ENCODE measurements at places on chromosomes 6 and 20. TPM values are rescaled to one million over a fixed set of nuclear protein-coding genes. Genes with fewer than 3 reads are reported as not detected.

DNA sequence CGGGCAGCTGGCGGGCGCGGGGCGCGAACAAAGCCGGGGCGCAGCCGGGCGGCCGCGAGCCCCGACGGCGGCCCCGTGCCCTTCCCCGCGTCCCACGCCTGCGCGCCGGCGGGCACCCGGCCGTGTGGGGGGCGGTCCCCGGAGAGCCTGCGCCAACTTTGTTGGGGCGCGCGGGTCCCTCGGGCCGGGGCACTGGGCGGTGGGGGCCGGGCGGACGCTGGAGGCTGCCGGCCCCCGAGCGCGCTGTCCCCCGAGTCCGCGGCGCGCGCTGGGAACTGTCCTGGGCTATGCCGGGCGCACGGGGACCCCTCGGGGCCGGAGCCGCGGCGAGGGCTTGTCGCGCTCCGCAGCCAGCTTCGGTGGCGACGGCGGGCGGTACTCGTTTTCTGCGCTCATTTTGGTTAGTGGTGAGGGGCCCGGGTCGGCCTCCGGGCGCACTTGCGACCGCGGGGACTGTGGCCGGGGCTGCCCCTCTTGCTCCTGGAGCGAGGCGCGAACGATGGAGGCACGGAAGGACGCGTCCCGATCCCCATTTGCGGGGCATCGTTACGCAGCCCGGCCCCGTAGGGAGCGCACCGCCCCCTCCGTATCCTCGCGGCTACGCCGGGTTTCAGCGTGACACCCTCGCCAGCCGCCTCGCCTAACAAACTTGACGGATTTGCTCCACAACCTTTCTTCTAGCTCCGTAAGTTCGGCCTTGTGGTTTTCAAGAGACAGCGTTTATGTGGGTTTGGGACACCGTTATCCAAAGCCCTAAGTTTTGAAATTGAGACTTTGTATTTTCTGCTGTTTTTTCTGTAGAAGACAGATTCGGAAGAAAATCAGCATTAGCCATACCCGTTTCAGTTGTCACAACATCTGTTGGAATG is 622 bp downstream of the SS18L1 start:
- H3K27ac ChIP-seq = peak overlapping the region; percentile 78
- H3K4me3 ChIP-seq = peak overlapping the region; percentile 70
- peaks cover 30% of the 10 kb centered on the region for H3K4me1 ChIP-seq
- H3K36me3 ChIP-seq = peaks cover 10% of the 10 kb centered on the region
- no peaks in the 10 kb centered on the region for H3K27me3 ChIP-seq

DNA sequence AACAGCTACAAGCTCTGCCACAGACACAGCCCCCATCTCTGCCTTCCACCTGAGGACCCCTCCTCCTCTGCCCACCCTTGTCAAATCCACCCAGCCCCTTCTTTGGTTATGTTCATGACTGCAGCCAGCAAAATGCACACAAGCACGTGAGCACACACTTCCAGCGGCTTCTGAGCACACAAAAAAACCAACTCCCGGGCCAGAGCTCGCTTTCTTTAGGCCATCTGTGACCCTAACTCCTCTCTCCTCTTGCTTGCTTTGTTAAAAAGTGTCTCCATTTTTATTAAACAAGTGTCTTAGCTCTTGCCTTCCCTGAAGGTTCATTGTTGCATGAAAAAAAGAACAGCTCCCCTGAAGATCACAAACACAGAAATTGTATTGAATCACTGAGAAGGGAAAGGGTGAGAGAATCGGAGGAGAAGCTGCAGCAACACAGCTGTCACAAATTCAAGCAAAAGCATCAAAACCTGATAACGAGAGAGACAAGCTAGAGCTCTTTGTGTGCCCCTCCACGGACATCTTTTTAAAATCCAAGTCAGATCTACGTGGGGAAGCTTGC is 142.1 kb downstream of the CD83 start:
- H3K36me3 ChIP-seq = no peaks in the 10 kb centered on the region
- H3K4me3 ChIP-seq = no peak overlapping the region
- no peaks in the 10 kb centered on the region for H3K27me3 ChIP-seq
- no peak for DNase-seq
- H3K4me1 ChIP-seq = no peaks in the 10 kb centered on the region
- no peak overlapping the region for H3K27ac ChIP-seq

DNA sequence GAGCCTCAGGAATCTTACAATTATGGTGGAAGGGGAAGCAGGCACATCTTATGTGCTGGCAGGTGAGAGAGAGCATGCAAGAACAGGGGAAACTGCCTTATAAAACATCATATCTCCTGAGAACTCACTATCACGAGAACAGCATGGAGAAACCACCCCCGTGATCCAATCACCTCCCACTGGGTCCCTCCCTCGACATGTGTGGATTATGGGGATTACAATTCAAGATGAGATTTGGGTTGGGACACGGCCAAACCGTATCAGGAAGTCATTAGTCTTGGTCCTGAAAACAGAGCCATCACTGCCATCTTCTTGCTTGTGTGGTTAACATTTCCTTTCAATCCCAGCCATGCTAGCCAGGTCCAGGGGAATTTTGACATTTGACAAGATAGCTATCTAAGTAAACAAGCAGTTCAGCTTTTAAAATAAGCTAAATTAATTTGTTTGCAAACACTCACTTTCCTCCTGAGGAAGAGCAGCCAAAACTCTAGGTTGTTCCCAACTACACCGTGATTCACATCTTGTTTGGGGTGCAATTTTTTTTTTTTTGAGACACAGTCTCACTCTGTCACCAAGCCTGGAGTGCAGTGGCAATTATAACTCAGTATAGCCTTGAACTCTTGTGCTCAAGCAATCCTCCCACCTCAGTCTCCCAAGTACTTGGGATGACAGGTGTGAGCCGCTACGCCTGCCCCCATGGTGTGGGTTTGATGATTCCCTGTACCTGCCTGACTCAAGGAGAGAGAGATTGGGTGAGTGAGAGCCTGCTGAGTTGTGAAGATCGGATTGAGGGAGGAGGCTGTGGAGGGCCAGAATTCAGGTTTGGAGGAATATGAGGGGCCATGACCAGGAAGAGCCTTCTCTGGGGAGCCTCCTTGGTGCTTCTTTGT is 13.0 kb upstream of the PPP1R14C start:
- no peak for DNase-seq
- no peaks in the 10 kb centered on the region for H3K4me1 ChIP-seq
- no peak overlapping the region for H3K27ac ChIP-seq
- H3K27me3 ChIP-seq = no peaks in the 10 kb centered on the region

GRCh38 chr20:54456961-54457360 is 18.4 kb upstream of the DOK5 start:
- no peaks in the 10 kb centered on the region for H3K36me3 ChIP-seq
- H3K27ac ChIP-seq = no peak overlapping the region
- H3K4me1 ChIP-seq = no peaks in the 10 kb centered on the region
- no peak for DNase-seq

- H3K4me3 ChIP-seq = no peak overlapping the region
- no peaks in the 10 kb centered on the region for H3K4me1 ChIP-seq
- DNase-seq = peak; percentile 40
- no peak overlapping the region for H3K27ac ChIP-seq
- H3K36me3 ChIP-seq = no peaks in the 10 kb centered on the region
Observed at GRCh38 chr20:9912858-9913434, 74.1 kb upstream of the PAK5 start.

- H3K27me3 ChIP-seq = peaks cover 19% of the 10 kb centered on the region
- H3K4me3 ChIP-seq = no peak overlapping the region
- H3K36me3 ChIP-seq = no peaks in the 10 kb centered on the region
- no peak overlapping the region for H3K27ac ChIP-seq
Observed at GRCh38 chr20:31991339-31991705, 18.9 kb upstream of the CCM2L start.

GRCh38 chr6:75579951-75580350 is 21.7 kb upstream of the SENP6 start:
- H3K36me3 ChIP-seq = no peaks in the 10 kb centered on the region
- H3K4me1 ChIP-seq = no peaks in the 10 kb centered on the region
- H3K27me3 ChIP-seq = no peaks in the 10 kb centered on the region
- H3K27ac ChIP-seq = no peak overlapping the region

- H3K4me3 ChIP-seq = no peak overlapping the region
- no peaks in the 10 kb centered on the region for H3K27me3 ChIP-seq
- H3K27ac ChIP-seq = no peak overlapping the region
- DNase-seq = no peak
- H3K4me1 ChIP-seq = no peaks in the 10 kb centered on the region
Observed at GRCh38 chr20:24651171-24651975, 181.9 kb downstream of the SYNDIG1 start.

DNA sequence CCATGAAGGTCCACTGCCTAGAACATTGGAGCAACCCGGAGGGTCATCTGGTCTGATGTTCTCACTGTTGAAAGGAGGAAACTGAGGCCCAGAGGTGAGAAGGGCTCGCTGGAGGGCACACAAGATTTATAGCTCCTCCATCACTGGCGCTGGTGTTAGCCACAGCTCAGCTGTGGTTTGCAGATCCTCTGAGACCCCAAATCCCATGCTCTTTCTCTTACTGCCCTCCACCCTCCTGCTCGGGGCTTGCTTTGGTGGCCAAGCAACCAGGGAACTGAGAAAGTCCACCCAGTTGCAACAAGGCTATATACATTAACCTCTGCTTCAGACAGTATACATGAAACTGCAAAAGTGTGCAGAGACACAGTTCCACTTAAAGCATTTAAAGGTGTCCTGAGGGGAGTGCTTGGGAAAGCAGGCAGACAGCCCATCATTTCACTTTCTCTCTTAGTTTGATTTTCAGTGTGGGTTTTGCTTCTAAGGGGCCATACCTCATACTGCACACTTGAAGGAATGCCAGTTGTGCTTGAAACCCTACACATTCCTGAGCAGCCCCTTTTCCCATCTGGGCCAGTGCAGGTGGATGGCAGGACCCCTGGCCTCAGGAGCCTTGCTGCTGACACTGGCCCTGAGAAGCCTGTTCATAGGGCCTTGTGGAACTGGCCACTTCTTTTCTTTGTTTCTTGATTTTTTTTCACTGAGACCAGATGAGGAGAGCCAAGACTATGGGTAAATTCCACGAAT is 347.6 kb downstream of the CDC5L start:
- H3K27me3 ChIP-seq = no peaks in the 10 kb centered on the region
- no peaks in the 10 kb centered on the region for H3K4me1 ChIP-seq
- H3K4me3 ChIP-seq = no peak overlapping the region
- no peak overlapping the region for H3K27ac ChIP-seq
- DNase-seq = no peak
- H3K36me3 ChIP-seq = no peaks in the 10 kb centered on the region

DNA sequence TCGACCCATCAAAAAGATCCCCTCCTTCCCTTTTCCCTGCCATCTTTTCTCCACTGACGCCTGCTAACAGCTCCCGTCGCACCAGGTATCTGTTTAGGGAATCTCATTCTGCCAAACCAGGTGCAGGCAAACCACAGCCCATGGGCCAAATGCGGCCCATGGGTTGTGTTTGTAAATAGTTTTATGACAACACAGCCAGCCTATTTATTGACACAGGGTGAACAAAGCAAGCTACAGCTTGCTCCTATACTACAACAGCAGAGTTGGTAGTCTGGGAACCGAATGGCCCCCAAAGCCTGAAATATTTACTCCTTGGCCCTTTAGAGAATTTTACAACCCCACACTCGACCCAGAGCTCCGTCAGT is 16.4 kb downstream of the NFATC2 start:
- no peak for DNase-seq
- no peak overlapping the region for H3K4me3 ChIP-seq
- H3K27ac ChIP-seq = peak overlapping the region; percentile 59
- peaks cover 3% of the 10 kb centered on the region for H3K36me3 ChIP-seq
- H3K4me1 ChIP-seq = peaks cover 46% of the 10 kb centered on the region

DNA sequence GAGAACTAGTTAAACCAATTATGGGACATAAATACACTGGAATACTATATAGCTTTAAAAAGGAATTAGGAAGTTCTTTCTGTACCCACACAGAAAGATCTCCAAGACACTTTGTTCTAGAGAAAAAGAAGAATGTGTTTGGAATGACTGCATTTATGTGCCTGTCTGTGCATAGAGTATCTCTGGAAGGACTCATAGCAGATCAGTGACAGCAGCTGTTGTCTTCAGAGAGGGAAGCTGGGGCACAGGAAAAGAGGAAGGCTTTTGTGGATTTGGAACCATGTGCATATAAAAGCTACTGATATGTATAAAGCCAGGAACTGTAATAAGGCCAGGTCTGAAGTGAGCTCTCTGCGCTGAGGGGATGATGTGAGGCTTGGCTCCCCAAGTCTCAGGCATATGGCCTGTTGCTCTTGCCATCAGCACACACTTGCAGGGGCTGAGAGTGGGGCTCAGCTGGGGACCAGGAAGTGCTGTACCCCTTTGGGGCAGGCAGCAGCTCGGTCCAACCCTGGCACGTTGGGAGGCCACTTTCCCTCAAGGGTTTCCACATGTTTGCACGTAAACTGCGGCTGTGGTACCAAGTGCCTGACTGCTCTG is 31.8 kb upstream of the CCDC167 start:
- DNase-seq = no peak
- H3K4me1 ChIP-seq = no peaks in the 10 kb centered on the region
- no peaks in the 10 kb centered on the region for H3K36me3 ChIP-seq
- H3K27ac ChIP-seq = no peak overlapping the region
- no peak overlapping the region for H3K4me3 ChIP-seq

GRCh38 chr6:154745243-154745642 is 12.0 kb downstream of the SCAF8 start:
- H3K4me3 ChIP-seq = no peak overlapping the region
- 0 out of 2 replicates have a peak, but pooled peaks cover 12% of the 10 kb centered on the region for H3K4me1 ChIP-seq
- no peaks in the 10 kb centered on the region for H3K27me3 ChIP-seq
- DNase-seq = no peak

- no peak overlapping the region for H3K27ac ChIP-seq
- H3K27me3 ChIP-seq = no peaks in the 10 kb centered on the region
- no peak for DNase-seq
- H3K36me3 ChIP-seq = no peaks in the 10 kb centered on the region
- no peak overlapping the region for H3K4me3 ChIP-seq
Observed at GRCh38 chr6:32886681-32887383, 32.8 kb downstream of the PSMB9 start.

DNA sequence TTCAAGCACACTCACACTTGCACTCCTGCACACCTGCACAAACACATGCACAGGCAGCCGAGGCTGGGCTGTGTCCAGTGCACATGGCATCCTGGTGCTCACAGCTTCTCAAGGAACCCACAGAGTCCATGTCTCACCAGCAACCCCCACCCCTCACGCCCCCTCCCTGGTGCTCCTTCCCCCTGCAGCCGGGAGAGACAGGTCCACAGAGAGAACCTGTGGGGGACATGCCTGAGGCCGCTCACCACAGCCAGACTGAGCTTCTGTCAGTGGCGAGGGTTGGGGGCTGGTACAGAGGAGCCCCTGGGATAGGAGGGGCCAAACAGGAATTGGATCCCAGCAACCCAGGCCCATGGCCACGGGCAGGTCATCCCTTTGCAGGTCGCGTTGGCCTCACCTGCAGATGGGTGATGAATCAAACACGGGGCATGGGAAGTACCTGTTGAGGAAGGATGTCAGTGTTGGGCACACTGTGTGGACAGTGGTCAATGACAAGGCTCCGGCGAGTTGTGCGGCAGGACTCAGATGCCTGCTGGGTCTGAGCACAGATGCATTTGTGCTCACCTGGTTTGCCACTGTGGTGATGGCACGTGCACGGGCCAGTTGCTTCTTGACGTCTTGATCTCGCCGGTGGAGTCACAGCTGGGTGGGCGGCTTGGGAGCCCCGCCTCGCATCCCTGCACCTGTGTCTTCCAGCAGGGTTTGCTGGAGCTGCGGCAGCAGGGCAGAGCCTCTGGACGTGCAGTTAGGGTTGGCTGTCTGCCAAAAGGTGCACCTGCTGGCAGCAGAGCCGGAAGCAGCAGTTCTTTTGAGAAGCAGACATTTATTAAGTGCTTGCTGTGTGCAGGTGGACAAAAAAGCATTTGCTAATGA is 113.0 kb downstream of the ERMARD start:
- no peaks in the 10 kb centered on the region for H3K27me3 ChIP-seq
- H3K27ac ChIP-seq = no peak overlapping the region
- no peak for DNase-seq
- H3K36me3 ChIP-seq = no peaks in the 10 kb centered on the region

Gene MUCL3
- not detected for total RNA-seq

Gene DYNLT1
- total RNA-seq = 95.6 TPM

Gene PPP1R11
- 35.6 TPM for total RNA-seq

Gene GPLD1
- total RNA-seq = 9.0 TPM

Gene SOX4
- total RNA-seq = 77.3 TPM

Gene EMILIN3
- total RNA-seq = 0.51 TPM

Gene CALHM5
- 1.3 TPM for total RNA-seq

Gene RIPOR3
- total RNA-seq = 0.18 TPM

Gene SLX4IP
- 8.5 TPM for total RNA-seq

Data from Caco-2 (cell line).